ENCODE measurements at places on chromosomes 2 and 18.

DNA sequence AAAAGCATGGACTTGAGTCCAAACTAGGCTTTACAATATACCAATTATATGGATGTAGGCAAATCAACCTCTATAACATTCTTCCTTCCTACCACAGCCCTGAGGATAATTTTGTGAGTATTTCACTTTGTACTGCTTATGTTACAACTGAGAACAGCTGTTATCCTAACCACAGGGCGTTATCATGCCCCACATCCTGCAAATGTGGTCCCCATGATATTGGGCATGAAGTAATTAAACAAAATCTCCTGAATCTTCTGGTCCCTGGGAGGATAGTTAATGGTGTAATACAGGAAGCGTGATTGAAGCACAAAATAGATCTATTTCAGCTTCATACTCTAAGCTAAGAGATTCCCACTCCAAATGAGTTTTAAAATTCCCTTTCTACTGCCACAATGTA, 223.6 kb downstream of the CDH20 start:
- DNase-seq, result no peak

DNA sequence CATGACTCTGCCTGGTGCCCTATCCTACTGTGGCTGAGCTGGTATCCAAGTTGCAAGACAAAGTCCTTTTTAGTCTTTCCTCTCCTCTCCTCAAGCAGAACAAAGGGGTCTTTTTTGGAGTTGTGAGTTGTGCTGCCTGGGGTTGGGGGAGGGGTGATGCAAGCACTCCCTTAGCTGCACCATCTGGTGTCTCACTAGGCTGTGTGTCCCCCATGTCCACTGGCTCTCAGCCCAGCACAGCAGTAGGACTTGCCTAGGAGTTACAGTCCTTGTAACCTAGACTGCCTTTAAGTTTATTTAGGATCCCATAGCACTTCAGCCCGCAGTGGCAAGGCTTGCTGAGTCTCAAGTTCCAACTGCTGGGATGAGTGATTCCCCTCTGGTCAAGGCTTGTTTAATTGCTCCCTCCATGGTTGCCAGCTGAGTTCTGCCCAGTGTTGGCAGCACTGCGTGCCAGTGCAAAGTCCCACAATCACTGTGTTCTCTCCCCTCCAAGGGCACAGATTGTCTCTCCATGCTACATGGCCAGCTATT, 13.2 kb upstream of the ILKAP start:
- no peak for DNase-seq

- no peak for DNase-seq
Measured at GRCh38 chr2:161095314-161095713, 64.9 kb upstream of the TANK start.

- DNase-seq, result no peak
Measured at GRCh38 chr2:128169933-128170709, 79.1 kb downstream of the UGGT1 start.

- DNase-seq, result no peak
Measured at GRCh38 chr2:217127744-217128143, 267.9 kb upstream of the TNP1 start.

- DNase-seq, result no peak
Measured at GRCh38 chr18:48672671-48673340, 134.0 kb downstream of the CTIF start.

DNA sequence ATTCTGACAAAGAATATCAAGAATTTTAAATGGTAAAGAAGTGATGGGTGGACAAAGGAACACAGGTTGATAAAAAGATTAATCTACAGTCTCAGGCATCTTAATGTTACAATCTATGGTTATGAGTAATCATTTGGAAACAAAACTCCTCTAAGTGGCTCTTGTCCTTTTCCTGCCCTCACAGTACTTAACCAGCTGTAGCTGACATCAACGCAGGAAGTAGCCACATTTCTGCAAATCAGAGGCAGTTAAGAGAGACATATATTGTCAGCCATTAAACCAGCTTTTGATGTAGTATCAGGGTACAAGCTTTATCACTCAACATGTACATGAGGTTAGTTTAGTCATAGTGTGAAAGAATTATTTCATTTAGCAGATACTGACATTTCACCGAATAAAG, 244.6 kb downstream of the NR4A2 start:
- no peak for DNase-seq
